CD14-positive monocyte (primary cell): ENCODE measurements at places on chromosomes 2 and 18.
A peak's percentile ranks its signal among the peaks of the same experiment; 100 is the strongest.

DNA sequence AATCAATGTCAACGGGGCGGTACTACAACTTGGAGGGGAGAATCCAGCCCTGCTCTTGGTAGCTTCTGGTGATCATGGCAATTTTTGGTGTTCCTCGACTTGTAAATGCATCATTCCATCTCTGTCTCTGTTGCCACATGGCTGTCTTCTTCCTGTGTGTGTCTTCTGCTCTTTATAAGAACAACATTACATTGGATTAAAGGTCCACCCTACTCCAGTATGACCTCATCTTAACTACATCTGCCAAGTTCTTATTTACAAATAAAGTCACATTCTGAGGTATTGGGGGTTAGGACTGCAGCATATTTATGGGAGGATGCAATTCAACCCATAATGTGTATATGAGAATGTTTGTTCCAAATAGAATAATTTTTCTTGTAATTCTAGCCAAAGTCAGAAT, 28.8 kb upstream of the FIGN start:
- no peak overlapping the region for H3K27ac ChIP-seq
- H3K27me3 ChIP-seq = no peaks in the 10 kb centered on the region
- H3K4me1 ChIP-seq = no peaks in the 10 kb centered on the region
- no peak overlapping the region for H3K4me3 ChIP-seq
- H3K36me3 ChIP-seq = no peaks in the 10 kb centered on the region

DNA sequence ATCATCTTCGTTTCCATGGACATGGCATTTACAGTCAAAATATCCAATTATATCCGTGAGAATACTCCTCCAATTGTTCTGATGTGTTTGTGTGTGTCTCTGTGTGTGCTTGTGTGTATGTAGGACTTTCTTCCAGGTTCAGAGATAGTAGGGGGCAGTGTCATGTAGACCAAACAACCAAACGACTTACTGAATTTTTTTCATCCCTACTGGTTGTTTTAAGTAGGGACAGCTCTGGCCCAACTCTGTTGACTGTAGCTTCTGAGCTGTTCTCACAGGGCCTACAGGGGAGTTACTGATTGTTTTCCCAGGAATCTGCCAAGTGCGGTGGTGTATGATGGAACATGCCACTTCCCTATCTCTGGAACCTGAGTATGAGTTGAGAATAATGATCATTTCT, 69.6 kb downstream of the ETAA1 start:
- H3K4me1 ChIP-seq = no peaks in the 10 kb centered on the region
- no peak for DNase-seq
- no peaks in the 10 kb centered on the region for H3K36me3 ChIP-seq
- no peaks in the 10 kb centered on the region for H3K27me3 ChIP-seq

- no peaks in the 10 kb centered on the region for H3K36me3 ChIP-seq
- no peak overlapping the region for H3K4me3 ChIP-seq
- H3K27ac ChIP-seq = no peak overlapping the region
- no peaks in the 10 kb centered on the region for H3K4me1 ChIP-seq
- H3K27me3 ChIP-seq = no peaks in the 10 kb centered on the region
Measured at GRCh38 chr2:157271590-157272203, 14.2 kb downstream of the GALNT5 start.

GRCh38 chr2:71223767-71224333, 3.1 kb downstream of the PAIP2B start:
- peaks cover 13% of the 10 kb centered on the region for H3K4me1 ChIP-seq
- H3K27ac ChIP-seq = no peak overlapping the region
- no peaks in the 10 kb centered on the region for H3K36me3 ChIP-seq
- no peak overlapping the region for H3K4me3 ChIP-seq

- H3K27me3 ChIP-seq = no peaks in the 10 kb centered on the region
- no peak for DNase-seq
- no peak overlapping the region for H3K27ac ChIP-seq
- no peaks in the 10 kb centered on the region for H3K36me3 ChIP-seq
Measured at GRCh38 chr18:36744261-36744876, 84.4 kb downstream of the TPGS2 start.

GRCh38 chr18:59810183-59810582, 89.6 kb upstream of the PMAIP1 start:
- DNase-seq = no peak
- no peaks in the 10 kb centered on the region for H3K27me3 ChIP-seq
- H3K27ac ChIP-seq = no peak overlapping the region
- H3K4me1 ChIP-seq = no peaks in the 10 kb centered on the region
- no peaks in the 10 kb centered on the region for H3K36me3 ChIP-seq

- no peaks in the 10 kb centered on the region for H3K27me3 ChIP-seq
- H3K27ac ChIP-seq = no peak overlapping the region
- H3K36me3 ChIP-seq = no peaks in the 10 kb centered on the region
Measured at GRCh38 chr2:850429-850828, 100.2 kb upstream of the SNTG2 start.

DNA sequence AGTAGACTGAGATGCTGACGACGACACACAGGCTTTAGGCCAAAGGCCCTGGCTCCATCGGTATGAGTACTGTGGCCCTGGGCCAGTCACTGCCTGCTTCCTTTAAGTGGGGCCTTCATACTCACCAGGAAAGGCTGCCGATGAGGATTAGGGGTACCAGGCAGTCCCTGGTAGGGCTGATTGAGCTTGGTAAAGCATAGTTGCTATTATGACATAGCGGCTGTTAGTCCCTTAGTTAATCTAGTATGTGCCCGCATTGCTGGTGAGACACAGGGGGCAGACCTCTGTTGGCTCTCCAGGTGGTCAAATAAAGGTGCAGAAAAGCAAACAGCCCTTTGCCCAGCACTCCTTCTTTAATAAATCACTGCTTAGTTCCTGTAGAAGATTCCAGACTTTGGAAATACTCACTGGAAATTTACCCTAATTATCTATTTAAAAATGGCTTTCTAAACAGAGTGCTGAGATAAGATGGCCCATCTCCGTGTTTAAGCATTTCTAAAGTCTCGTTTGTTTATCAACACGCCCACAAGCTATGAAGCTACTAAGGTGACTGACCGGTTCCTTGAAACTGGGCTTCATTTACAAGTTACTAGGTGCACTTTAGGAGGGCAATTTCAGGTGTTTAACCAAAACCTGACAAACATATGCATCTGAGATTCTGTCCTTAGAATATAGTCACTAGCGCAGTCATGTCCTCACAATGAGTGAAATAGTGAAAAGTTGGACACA, 8.7 kb upstream of the BIN1 start:
- H3K4me3 ChIP-seq = no peak overlapping the region
- DNase-seq = no peak
- H3K4me1 ChIP-seq = no peaks in the 10 kb centered on the region
- no peak overlapping the region for H3K27ac ChIP-seq
- no peaks in the 10 kb centered on the region for H3K36me3 ChIP-seq
- H3K27me3 ChIP-seq = no peaks in the 10 kb centered on the region

GRCh38 chr2:173451118-173451517, 96.4 kb downstream of the CDCA7 start:
- no peak for DNase-seq
- H3K36me3 ChIP-seq = no peaks in the 10 kb centered on the region
- no peak overlapping the region for H3K4me3 ChIP-seq
- H3K27ac ChIP-seq = no peak overlapping the region

GRCh38 chr2:57809230-57809629, 237.4 kb upstream of the VRK2 start:
- DNase-seq = no peak
- no peaks in the 10 kb centered on the region for H3K4me1 ChIP-seq
- H3K27ac ChIP-seq = no peak overlapping the region

GRCh38 chr2:159185401-159186130, 100.9 kb downstream of the WDSUB1 start:
- no peaks in the 10 kb centered on the region for H3K27me3 ChIP-seq
- no peak overlapping the region for H3K27ac ChIP-seq
- H3K36me3 ChIP-seq = no peaks in the 10 kb centered on the region

- no peaks in the 10 kb centered on the region for H3K36me3 ChIP-seq
- H3K27me3 ChIP-seq = no peaks in the 10 kb centered on the region
- no peak overlapping the region for H3K27ac ChIP-seq
- DNase-seq = no peak
- H3K4me1 ChIP-seq = no peaks in the 10 kb centered on the region
Measured at GRCh38 chr2:211798868-211799267, 739.7 kb downstream of the ERBB4 start.

DNA sequence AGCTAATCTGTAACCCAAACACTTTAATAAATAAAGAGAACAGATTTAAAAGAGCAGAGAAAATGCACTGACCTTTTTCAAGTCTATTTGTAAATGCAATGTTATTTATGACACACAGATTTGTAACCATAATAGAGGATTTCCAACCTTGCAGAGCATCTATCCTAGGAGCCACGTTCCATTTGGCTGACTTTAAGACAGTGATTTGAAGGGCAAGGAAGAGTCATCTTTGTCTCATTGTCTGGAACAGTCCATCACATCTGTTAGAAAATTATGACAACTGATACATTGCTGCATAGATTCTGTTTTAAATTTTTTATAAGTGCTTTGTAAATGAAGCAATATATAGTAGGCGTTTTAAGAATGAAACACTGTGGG, 90.8 kb upstream of the L3MBTL4 start:
- DNase-seq = no peak
- no peak overlapping the region for H3K4me3 ChIP-seq
- no peaks in the 10 kb centered on the region for H3K27me3 ChIP-seq
- H3K27ac ChIP-seq = no peak overlapping the region
- H3K4me1 ChIP-seq = no peaks in the 10 kb centered on the region

- no peaks in the 10 kb centered on the region for H3K4me1 ChIP-seq
- no peaks in the 10 kb centered on the region for H3K27me3 ChIP-seq
- H3K4me3 ChIP-seq = no peak overlapping the region
- no peak for DNase-seq
- H3K36me3 ChIP-seq = no peaks in the 10 kb centered on the region
Measured at GRCh38 chr2:101430156-101430555, 42.9 kb upstream of the CREG2 start.

DNA sequence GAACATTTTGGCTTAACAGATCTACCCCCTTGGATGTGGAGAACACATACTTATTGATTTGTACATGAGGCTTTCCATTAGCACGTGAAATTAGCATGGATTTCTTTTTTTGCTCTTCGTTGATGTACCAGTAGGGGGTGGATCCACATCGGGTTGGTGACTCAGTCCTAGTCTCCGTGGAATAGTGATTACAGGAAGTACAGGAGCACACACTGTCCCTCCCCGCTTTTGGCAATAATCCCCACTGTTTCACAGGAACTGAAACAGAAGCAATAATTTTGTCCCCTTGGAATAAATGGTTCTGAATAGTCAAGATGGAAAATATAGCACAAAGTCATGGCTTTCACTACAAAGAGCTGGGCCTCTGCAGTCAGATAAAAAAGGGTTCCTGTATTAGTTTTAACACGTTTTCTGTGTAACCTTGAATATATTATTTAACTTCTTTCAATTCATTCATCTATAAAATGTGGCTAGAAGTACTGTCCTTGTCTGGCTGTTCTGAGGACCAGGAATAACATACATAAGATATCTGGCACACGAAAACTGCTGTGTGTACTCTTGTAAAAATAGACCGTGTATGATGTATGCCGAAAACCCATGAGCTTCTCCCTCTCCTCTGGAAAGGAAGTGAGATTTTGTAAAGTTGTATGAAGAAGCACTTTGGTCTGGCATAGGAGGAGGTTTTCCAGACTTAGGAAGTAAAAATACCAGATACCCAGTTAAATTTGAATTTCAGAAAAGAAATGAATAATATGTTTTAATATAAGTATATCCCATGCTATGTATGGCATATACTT, 229.2 kb downstream of the GALR1 start:
- no peak overlapping the region for H3K27ac ChIP-seq
- no peak overlapping the region for H3K4me3 ChIP-seq
- peak; percentile 7 for DNase-seq
- no peaks in the 10 kb centered on the region for H3K27me3 ChIP-seq

DNA sequence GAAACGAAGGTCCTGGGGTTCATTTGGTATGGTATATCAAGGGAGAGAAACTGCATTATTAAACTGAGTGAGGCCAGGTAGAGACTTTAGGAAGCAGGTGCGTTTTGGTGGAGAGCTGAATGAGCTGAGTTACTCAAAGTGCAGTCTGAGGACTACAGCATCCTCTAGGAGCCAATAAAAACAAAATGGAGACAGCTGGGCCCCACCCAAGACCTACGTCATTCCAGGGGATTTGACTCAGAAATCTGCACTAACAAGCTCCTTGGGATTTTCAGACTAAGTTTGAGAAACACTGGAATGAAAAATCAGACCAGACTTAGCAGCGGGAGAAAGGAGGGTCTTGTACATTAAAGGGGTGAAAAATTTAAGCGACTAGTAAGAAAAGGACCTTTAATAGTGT, 131.5 kb downstream of the UXS1 start:
- peaks cover 9% of the 10 kb centered on the region for H3K4me1 ChIP-seq
- no peak for DNase-seq
- peaks cover 25% of the 10 kb centered on the region for H3K27me3 ChIP-seq
- H3K27ac ChIP-seq = no peak overlapping the region

- no peaks in the 10 kb centered on the region for H3K27me3 ChIP-seq
- no peak overlapping the region for H3K27ac ChIP-seq
- no peaks in the 10 kb centered on the region for H3K4me1 ChIP-seq
- peak; percentile 2 for DNase-seq
Measured at GRCh38 chr18:4510711-4511110, 55.6 kb upstream of the DLGAP1 start.

DNA sequence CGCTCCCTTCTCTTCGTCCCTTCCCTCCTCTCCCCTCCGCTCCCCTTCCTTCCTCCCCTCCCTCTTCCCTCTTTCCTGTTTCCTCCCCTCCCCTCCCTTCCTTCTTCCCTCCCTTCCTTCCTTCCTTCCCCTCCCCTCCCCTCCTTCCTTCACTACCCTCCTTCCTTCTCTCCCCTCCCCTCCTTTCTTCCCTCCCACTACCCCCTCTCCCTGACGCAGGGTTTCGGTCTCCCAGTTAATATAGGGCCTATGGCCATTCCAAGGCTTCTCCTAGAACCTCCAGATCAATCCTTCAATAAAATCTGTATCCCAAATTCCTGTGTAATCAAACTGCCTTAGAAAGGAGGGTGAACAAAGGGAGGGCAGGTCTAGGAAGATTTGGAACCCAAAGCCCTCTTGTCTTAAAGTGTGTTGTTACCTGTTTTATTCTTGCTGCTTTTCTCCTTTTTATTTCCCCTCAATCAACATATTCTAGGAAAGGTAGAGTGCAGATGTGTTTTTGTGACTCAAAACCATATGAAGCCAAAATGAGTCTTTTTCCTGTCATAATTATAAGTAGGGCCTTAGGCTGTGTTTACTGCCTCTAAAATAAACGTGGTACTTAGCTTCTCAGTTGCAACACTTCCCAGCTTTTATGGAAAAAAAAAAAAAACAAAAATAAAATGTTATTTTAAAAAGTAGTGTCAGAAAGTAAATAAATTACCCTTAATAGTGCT, 53.7 kb downstream of the GPD2 start:
- H3K4me1 ChIP-seq = no peaks in the 10 kb centered on the region
- H3K27me3 ChIP-seq = no peaks in the 10 kb centered on the region
- H3K36me3 ChIP-seq = no peaks in the 10 kb centered on the region
- peak overlapping the region; percentile 47 for H3K27ac ChIP-seq
- no peak for DNase-seq

DNA sequence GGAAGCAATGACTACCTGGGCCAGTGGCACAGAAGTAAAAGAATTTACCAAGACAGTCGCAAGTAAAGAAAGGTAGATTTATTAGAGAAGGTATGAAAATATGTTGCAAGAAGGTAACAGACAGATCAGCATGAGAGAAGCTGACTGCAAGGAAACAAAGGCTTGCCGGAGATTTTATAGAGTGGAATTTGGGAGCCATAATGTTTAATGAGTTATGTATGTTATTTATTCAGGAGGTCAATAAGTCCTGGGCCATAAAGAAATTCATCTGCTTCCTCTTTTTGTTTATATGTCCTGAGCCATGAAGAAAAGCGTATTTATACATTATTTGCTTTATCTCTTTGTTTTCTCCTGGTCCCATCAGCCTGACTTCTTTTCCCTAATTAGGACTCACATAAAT, 423.6 kb downstream of the PTH2R start:
- no peaks in the 10 kb centered on the region for H3K4me1 ChIP-seq
- H3K36me3 ChIP-seq = no peaks in the 10 kb centered on the region
- no peak for DNase-seq
- H3K27ac ChIP-seq = no peak overlapping the region
- H3K27me3 ChIP-seq = no peaks in the 10 kb centered on the region
